Endothelial cell of umbilical vein (primary cell): ENCODE measurements at places on chromosomes 16 and 17. TPM values are rescaled to one million over a fixed set of nuclear protein-coding genes. Genes with fewer than 3 reads are reported as not detected.

DNA sequence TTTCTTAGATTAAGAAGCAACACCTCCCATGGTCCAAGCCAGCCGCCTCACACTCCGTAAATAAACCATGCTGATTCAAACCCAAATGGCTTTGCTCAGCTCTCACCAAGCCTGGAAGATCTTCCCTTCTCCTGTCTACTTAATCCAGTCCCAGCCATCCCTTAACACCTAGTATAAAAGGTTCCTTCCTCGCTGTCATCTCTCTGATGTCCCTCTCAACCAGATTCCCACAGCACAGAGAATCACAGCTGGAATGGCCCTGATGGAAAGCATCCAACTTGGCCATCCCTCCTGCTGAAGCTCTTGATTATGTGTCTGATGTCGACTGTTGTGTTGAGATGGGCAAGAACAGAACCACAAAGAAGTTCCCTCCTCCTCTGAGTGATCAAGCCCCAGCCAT, 50.6 kb upstream of the ADCY9 start:
- H3K27ac ChIP-seq: no peak overlapping the region
- H3K27me3 ChIP-seq: no peaks in the 10 kb centered on the region
- no peaks in the 10 kb centered on the region for H3K36me3 ChIP-seq
- H3K4me1 ChIP-seq: no peaks in the 10 kb centered on the region

DNA sequence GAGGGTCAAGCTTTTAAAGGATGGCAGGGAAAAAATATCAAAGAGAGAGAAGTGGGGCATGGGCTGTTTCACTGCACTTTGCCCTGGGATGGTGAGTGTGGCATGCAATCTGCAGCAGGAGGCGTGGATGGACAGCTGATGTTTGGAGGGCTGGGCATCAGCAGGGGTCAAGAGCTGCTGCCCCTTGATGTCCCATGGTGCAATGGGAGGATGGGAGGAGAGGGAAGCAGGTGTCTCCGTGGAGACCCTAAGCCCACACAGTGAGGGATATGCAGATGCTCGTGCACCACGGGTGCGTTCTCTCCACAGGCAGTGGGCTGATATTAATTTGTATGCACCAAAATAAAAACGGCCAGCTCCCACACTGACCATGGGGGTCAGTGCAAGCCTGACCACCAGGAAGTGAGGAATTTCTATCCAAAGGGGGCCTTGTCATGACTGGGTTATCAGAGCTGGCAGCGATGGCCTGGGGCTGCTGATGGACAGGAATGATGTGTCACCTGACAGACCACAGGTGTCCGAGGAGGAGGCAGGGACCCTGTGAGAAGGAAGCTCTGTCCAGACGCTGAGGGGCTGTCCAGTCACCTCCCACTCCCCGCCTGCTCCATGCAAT, 183.6 kb downstream of the IRF8 start:
- H3K4me3 ChIP-seq: no peak overlapping the region
- H3K27ac ChIP-seq: no peak overlapping the region
- H3K36me3 ChIP-seq: no peaks in the 10 kb centered on the region
- no peaks in the 10 kb centered on the region for H3K4me1 ChIP-seq
- no peaks in the 10 kb centered on the region for H3K27me3 ChIP-seq

DNA sequence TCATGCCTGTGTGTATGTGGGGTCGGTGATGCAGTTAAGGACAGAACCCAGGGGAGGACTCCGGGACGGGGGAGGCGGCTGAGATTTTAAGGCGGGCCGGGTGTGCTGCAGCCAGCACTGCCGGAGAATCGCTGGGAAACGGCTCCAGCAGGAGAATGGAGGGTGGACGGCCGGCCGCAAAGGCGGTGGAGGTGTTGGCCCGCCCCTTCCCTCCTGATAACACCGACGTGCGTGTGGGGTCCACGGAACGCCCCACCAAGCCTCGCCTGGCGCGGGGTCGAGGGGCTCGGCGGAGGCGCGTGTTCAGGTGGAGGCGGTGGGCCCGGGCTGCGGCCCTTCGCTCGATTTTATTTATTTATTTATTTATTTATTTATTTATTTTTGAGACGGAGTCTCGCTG, 633 bp downstream of the ZNF843 start:
- H3K36me3 ChIP-seq: no peaks in the 10 kb centered on the region
- no peak overlapping the region for H3K4me3 ChIP-seq
- H3K27me3 ChIP-seq: peaks cover 3% of the 10 kb centered on the region
- H3K27ac ChIP-seq: no peak overlapping the region
- no peak for DNase-seq
- no peaks in the 10 kb centered on the region for H3K4me1 ChIP-seq

DNA sequence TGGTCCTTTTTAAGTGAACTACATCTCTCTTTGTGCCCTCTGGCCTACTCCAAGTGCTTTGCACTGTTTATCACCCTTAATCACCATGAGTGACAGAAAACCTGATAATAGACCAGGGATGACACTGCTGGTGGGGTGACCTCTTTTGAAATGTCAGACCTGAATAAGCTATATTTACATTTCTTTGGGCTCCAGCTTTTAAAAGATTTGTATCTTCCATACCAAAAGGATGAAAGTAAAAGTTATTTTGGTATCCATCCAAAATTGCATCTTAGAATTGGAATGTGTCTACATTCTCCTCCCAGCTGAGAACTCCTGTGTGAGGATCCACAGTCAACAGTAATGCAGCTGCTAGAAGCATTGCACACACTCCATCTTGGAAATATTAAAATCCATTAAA, 370.0 kb downstream of the CDH11 start:
- no peak overlapping the region for H3K4me3 ChIP-seq
- no peaks in the 10 kb centered on the region for H3K36me3 ChIP-seq
- no peak overlapping the region for H3K27ac ChIP-seq
- H3K27me3 ChIP-seq: no peaks in the 10 kb centered on the region

GRCh38 chr17:43916385-43916784, 9.0 kb upstream of the MPP2 start:
- no peaks in the 10 kb centered on the region for H3K36me3 ChIP-seq
- H3K4me3 ChIP-seq: no peak overlapping the region
- no peaks in the 10 kb centered on the region for H3K4me1 ChIP-seq
- H3K27ac ChIP-seq: no peak overlapping the region
- H3K27me3 ChIP-seq: peaks cover 30% of the 10 kb centered on the region

Gene GRIN2A
- not detected in 2 replicates for total RNA-seq

GRCh38 chr17:42530952-42531454, 5.0 kb upstream of the NAGLU start:
- no peaks in the 10 kb centered on the region for H3K27me3 ChIP-seq
- peaks cover 15% of the 10 kb centered on the region for H3K4me1 ChIP-seq
- no peak overlapping the region for H3K4me3 ChIP-seq
- no peak for DNase-seq

DNA sequence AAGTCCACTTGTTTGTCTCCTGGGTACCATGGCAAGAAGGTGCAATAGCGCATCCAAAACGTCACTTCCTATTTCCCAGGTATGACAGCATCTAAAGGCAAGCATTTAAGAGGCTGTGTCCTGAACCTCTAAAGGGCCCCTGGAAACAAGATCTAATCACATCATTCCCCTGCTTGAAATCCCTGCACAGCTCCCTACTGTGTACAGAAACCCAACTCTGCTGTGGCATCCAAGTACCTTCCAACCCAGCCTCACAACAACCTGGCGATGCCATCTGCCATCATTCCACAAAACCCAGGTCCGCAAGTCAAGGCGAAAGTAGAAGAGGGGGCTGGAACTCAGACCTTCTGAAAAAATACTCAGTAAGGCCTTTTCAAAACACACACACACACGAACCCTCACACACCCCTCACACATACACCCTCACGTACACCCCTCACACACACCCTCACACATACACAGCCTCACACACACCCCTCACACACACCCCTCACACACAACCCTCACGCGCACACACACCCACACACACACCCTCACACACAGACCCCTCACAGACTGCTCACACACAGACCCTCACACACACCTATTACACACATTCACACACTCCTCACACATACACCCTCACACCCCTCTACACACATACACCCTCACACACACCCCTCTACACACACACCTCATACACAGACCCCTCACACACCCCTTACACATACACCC, 24.5 kb downstream of the C17orf67 start:
- no peaks in the 10 kb centered on the region for H3K36me3 ChIP-seq
- H3K27ac ChIP-seq: no peak overlapping the region
- no peaks in the 10 kb centered on the region for H3K27me3 ChIP-seq
- no peak overlapping the region for H3K4me3 ChIP-seq
- DNase-seq: no peak

- no peaks in the 10 kb centered on the region for H3K27me3 ChIP-seq
- DNase-seq: peak; percentile 59
- peaks cover 23% of the 10 kb centered on the region for H3K4me1 ChIP-seq
- no peaks in the 10 kb centered on the region for H3K36me3 ChIP-seq
- H3K4me3 ChIP-seq: no peak overlapping the region
- H3K27ac ChIP-seq: no peak overlapping the region
Observed at GRCh38 chr16:67349172-67349571, 22.6 kb downstream of the LRRC36 start.

Gene ZSCAN10
- total RNA-seq: not detected in 2 replicates

- DNase-seq: peak; percentile 52
- H3K4me1 ChIP-seq: peaks cover 16% of the 10 kb centered on the region
- no peak overlapping the region for H3K4me3 ChIP-seq
- no peaks in the 10 kb centered on the region for H3K27me3 ChIP-seq
Observed at GRCh38 chr16:75590920-75591843, 25.0 kb downstream of the GABARAPL2 start.

Gene ATP6V0A1
- 36.4 and 37.3 TPM in 2 replicates for total RNA-seq

GRCh38 chr16:57194512-57194911, 8.4 kb downstream of the RSPRY1 start:
- no peaks in the 10 kb centered on the region for H3K36me3 ChIP-seq
- peak overlapping the region; percentile 92 for H3K27ac ChIP-seq
- peak; percentile 89 for DNase-seq
- H3K4me3 ChIP-seq: no peak overlapping the region

GRCh38 chr17:76369804-76370203, 14.6 kb upstream of the SPHK1 start:
- no peak for DNase-seq
- no peaks in the 10 kb centered on the region for H3K36me3 ChIP-seq
- peak overlapping the region; percentile 97 for H3K27ac ChIP-seq
- no peak overlapping the region for H3K4me3 ChIP-seq

Gene C16orf92
- not detected in 2 replicates for total RNA-seq
